ENCODE measurements at places on chromosomes 6 and 20.

DNA sequence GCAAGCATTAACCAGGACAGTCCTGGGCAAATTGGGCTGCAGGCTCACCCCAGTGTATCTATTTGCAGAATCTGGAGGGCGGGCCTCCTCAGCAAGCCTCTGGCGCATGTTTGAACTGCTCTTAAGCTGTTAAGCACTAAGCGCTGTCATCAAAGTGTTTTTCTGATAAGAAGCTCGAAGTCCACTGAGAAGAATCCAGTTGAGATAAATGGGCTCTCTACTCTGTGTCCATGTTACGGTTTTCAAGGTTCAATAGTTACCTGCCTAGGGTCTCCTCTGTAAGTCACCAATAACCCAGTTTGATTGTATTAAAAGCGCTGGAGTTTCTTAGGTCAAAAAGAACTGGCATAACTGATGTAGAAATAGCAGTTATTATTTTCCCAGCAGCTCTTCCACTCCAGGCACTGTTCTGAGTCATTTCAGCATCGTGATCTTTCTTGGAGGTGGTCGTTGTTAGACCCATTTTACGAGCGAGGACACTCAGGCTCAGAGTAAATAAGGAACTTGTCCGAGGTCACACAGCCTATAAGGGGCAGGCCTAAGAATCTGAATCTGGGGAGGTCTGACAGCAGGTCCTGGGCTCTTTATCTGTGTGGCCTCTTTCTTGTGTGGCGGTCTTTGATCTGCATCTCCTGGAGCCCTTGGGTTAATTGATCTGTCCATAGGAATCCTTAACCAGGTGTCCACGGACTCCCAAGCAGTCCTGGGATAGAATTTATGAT is 207.4 kb upstream of the ZNF217 start:
- no peak for DNase-seq

GRCh38 chr6:158554611-158555361 is 5.1 kb upstream of the TMEM181 start:
- DNase-seq, result no peak

DNA sequence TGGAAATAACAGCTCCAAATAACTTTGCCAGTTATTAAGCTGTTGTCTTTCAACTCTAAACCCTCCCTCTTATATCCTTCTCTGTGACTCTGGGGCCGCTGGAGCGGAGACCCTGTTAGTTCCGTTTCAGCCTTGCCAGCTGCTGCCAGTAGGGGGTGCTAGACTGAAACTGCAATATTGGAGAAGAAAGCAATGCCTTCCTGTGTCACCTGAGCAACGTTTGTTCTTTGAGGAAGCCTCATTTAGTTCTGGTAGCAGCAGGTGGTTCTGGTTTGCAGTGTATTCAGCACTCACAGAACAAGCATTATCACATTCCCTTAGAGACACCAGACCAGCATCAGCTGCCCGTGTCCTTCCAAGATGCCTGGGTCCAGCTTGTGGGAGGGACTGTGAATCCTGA is 22.9 kb upstream of the JAG1 start:
- no peak for DNase-seq

DNA sequence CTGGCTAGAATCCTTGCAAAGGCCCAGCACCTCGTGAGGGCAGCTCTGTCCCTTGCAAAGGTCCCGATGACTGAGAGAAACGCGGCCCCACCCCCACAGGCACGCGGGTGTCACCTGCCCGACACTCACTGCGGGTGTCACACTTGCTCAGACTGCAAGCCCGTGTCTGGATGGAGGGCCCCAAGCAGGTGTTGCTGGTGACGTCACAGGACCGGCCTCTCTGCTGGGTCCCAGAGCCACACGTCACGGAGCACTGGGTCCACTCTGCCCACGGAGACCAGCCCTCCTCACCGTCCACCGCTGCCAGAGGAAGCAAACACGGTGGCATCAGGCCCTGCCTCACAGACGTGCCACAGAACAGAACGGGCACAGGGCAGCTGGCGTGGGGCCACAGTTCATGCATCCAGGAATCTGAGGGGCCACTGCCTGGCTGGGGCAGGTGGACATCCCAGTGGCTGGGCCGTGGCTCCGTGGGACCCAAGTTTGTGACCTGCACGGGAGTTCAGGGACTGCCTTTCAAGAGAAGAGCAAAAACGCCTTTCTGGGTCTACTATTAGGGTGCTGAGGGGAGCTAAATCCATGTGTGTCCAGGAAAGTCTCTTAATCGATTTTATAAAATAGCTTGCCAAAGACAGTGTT is 16.0 kb downstream of the THBS2 start:
- no peak for DNase-seq

DNA sequence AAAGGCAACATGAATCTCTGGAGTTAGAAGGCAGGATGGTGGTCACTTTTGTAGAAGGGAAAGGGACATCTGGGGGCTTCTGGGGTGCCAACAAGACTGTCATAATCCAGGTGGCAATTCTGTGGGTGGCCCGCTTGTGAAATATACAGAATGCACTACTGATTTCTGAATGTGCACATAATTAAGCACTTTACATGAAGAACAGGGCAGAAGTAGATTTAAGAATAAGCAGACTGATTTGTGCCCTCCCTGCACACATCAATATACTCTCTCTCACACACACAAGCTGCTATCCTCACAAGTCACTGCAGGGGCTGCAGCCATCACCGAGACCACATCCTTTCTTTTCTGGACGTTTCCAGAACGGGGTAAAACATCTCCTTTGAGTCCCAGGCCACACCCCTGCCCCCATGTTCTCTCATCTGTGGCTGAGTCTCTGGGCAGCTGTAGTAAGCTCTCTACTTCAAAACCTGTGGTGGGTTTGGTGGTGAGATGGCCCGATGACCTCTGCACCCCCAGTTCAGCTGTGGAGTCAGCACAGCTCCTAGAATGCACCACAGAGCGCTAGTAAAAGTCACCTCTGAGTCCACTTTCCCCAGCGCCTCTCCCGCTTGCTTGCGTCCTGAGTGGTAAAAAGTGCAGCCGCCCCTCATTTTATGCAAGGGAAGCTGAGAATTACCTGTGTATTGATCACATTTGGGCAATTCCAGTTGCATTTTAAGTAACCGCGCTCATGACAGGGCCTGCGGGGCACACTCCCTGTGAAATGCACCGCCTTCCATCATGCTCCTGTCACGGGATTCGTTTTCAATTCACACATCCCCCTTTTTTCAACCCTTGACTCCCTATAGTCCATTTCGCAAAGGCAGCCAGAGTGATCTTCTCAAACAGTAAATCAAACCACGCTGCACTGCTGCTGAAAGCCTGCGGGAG is 115.5 kb downstream of the NFATC2 start:
- no peak for DNase-seq

GRCh38 chr6:7973584-7973983 is 63.0 kb upstream of the TXNDC5 start:
- DNase-seq, result no peak

- DNase-seq, result no peak
These were observed 306.8 kb downstream of the LMBRD1 start for GRCh38 chr6:69489970-69490369.

DNA sequence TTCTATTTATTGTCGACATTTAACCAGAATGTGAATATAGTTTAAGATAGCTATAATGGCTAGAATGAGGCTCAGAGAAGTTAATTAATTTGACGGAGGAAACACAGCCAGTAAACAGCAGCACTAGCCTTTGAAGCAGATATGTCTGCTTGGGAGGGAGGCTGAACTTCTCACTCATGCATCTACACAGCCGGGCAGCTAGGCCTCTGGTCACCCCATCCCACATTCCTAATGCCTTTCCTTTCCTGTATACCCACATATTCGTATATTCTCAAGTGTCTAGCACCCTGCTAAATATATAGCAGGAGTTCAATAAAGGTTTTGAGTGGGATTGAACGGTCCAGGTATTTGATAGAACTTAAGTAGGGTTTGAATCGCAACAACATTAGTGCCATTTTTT is 230.4 kb upstream of the PDE10A start:
- no peak for DNase-seq

- no peak for DNase-seq
These were observed 38.0 kb upstream of the HSF2 start for GRCh38 chr6:122361314-122361979.

DNA sequence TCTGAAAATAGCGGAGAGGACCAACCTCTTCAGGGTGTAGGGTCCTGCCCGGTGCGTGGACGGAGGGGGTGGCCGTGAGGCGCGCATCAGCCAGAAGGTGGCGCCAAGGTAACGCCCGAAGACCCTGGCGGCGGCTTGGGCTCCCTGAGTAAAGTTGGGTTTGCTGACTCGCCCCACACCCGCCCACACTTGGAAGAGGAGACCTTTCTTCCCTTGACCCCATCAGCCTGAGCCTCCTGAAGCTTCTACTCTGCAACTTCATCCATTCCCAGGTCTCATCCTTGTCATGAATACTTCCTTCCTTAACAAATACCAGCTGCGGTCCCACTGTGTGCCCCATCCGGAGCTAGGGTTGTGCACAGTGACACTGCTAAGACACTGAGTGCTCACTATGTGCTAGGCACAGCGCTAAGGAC is 14.6 kb downstream of the CD40 start:
- peak; percentile 85 for DNase-seq

DNA sequence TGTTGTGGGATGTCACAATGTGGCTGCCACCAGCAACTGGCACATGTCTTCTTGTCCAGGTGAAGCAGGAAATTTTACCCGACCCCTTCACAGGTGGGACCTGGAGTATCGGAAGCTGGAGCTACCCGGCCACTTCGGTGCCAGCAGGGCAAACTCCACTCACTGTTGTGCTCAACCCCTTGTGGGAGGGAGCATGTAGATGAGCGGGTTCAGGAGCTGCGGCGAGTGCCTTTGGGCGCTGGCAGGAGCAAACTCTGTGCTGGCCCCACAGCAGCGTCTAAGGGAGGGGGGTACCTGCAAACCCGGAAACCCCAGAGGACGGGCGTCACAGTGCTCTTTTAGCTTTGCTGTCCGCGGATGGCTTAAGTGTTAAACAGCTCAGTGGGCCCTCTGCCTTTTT is 20.7 kb upstream of the SULF2 start:
- DNase-seq, result no peak

- DNase-seq, result no peak
These were observed 129.7 kb upstream of the FAM184A start for GRCh38 chr6:119207971-119208725.

- DNase-seq, result no peak
These were observed 81.0 kb downstream of the SMLR1 start for GRCh38 chr6:130908188-130908587.

- DNase-seq, result no peak
These were observed 68.1 kb downstream of the JAG1 start for GRCh38 chr20:10605547-10606195.

- no peak for DNase-seq
These were observed 200.9 kb downstream of the DLL1 start for GRCh38 chr6:170089963-170090362.

DNA sequence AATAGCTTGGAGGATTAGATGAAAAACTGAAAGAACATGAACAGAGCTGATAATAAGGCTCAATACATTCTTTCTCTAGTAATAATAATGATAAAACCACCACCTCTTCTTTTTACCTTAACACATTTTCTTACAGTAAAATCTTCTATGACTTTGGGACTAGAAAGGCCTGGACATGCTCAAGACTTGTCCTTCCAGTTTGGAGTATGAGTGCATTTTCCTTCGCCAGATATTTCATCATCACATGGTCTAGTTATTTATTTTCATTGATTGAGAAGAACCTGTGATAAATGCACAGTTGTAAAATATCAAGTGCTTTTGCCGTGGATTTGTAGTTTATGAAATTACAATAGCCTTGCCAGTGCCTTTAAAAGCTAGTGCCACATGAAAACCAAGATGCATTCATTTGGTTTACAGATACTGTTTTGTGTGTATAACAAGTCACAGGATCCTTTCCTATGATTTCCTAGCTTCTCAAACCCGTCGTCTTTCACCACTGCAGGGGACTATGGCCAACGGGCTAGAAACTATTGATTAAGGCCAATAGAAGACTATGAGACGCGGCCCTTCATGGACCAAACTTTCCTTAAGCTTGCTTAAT is 200.2 kb upstream of the ZNF217 start:
- no peak for DNase-seq

GRCh38 chr6:28005152-28005890 is 48.3 kb downstream of the OR2B6 start:
- no peak for DNase-seq

DNA sequence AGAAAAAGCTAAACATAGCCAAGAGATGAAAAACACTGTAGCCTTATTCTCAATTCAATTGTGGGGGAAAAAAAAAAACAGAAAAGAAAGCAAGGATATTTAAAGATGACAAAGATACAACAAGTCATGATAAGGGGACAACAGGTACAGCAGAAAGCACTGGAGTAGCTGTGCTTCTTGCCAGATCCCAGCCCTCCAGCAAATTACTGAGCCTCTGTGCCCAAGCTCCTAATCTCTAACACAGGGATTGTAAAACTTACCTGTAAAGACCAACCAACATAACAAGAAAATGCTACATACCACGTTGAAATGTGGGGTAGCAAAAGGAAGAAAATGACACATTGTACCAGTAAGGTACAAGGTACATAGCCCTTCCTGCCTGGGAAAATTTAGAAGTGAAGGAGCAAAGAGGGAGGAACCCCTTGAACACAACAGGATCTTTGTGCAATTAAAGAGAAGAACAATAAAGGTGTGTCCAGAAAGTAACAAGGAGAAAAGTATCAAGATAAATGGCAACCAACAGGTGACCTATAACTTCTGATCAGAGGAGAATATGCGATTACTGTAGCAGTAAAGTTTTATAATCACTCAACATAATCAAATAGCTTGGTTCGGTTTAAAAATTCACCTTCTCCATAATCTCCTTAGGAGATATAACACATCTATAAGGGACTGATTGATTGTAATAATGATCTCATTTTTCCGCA is 30.6 kb downstream of the PREP start:
- no peak for DNase-seq

DNA sequence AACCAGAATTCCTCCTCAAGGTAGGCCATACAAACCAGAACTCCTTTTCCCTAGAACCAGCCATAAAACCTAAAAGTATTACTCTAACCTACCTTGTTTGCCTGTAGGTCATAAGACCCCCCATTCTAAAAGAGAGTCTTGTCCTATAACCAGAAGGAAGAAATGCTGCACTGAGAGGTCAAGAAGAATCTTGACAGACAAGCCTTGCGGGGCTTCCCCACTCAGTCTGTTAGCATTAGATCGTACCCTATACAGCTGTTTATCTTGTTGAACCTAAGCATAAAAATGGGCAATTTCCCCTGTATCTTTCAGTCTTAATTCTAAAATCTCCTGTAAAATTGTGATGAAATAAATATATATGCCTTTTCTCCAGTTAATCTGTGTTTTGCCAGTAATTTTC is 52.3 kb upstream of the HFE start:
- DNase-seq, result no peak

DNA sequence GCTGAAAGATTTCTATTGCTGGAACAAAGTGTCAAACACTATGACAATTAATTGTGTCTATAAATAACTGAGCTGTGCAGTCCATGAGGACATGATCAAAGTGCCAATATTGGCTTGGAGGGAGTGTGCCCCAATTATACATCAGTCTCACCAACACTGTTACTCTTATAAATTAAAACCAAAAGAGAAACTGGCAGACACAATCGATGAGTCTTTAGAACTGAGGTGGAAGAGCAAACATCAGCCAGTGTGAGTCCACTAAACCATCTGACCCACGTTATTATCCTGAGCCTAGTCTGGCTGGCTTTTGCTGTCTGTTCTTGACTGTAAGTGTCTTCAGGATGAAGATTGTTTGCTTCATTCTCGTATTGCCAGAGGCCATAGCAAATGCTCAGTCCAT is 98.9 kb downstream of the OLIG3 start:
- no peak for DNase-seq
